H54 (cell line): ENCODE measurements at places on chromosomes 2 and 18.

DNA sequence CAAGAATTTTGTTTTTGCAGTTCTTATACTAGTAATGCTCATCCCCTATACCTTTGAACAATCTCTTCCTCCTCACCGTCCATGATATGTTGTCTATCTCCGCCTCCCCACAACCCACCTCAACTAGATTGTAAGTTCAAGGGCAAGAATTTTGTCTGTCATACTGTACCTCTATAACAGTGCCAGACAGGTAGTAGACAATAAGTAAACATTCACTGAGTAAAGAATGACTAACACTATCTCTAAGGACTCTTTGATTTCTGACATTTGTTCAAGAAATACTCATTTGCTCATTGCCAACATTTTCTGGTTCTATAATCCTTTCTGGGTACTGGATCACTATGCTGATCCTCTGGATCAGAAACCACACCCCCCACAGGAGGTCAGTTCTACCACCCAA, 82.4 kb downstream of the EXOC6B start:
- no peak for DNase-seq

DNA sequence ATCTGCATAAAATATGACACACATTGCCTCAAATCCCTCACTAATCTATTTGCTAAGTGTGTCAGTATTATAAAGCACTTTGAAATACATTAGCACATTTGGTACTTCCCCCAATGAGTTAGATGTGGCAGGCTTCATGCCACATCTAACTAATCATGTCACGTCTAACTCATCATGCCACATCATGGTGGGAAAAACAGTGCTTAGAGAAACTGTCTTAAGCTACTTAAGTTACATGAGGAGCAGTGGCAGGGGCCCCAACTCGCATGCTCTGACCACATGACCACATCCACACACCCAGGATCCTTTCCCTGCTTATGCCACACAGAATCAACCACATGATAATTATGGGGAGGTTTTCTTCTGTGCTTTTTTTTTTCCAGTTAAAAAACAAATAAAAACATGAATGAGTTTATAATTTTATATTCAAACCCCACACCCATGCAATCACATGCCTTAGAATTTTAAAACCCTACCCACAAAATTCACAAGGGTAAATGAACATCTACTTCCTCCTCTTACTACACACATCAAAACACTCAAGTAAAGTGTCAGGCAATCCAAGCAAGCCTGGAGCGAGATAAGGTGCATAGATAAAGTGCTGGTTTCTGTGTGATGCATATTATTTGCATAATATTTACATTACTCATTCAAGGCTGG, 1.6 kb downstream of the ABCA12 start:
- no peak for DNase-seq

DNA sequence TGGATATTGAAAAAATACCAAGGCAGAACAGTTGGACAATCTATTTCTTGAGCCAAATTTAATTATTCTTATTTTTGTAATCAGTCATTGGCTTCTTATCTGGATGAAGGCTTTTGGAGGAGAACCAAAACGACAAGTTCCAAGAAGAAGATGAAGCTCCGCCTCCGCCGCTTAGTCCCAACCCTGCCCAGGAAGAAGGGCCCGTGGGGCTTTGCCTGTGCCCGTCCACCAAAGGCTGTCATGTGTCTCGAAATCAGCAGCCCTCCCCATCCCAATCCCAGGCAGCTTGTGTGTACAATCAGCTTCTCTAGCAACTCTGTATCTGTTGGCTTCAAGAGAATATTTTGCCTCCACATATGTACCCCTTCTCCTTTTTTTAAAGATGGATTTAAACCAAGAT, 24.6 kb downstream of the PTRHD1 start:
- DNase-seq, result no peak

DNA sequence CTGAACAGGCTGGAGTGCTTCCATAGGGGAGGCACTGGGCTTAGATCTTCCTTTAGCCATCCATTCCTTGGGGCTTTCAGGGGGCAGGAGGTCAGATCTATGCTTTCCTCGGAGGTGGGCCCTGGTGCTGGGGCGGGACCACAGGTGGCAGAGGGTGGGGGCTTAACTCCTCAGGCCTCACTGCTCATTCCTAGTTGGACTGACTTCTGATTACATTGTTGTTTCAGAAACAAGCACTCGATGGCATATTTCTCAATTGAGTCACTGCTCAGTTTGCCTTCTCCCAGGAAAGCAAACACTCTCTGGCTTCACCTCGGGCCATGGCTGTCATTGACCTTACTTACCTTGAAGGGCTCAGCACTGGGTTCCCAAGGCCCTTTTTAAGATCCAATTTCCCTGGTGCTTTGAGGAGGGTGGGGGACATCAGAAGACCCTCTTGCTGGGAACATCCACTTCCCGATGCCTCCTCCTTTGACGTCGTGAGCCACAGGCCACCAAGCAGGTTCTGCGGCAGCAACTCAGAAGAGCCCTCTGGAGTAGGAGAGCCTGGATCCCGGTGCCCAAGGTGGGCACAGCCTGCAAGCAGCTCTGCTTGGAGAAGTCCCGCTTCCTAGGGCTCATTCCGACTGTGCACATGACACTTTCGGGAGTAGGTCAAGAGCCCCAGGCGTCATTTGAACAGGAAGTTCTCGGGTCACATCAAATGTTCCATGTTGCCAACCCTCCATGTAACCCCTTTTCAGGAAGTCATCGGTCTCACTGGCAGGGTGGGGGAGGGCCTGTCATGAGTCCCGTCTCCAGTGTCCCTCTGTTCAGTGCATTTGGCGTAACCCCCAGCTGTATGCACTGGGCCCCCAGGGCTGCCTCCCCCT, 40.6 kb downstream of the SDC1 start:
- peak; percentile 51 for DNase-seq

GRCh38 chr2:181165199-181165868, 184.9 kb downstream of the UBE2E3 start:
- no peak for DNase-seq
